ENCODE measurements at places on chromosomes 3 and 15.
A peak's percentile ranks its signal among the peaks of the same experiment; 100 is the strongest.

DNA sequence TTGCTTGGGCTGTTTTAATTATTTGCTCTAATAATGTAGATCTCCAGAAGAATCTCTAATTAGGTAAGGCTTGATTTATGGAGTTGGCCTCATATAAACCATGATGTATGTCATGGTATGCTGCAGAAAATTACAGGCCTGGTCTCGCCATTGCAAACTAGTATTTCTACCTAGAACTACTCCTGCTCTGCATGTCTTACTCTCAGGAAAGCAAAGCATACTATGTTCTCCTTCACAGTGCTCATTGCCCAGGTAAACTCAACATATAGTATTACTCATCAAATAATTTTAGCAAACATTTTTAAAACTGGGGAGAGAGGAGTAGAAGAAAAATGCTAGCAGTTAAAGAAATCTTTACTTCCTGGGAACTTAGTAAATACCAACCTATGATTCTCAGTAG, 90.7 kb downstream of the FILIP1L start:
- no peak for DNase-seq

GRCh38 chr3:68757157-68757556, 175.2 kb downstream of the TAFA4 start:
- DNase-seq: no peak

DNA sequence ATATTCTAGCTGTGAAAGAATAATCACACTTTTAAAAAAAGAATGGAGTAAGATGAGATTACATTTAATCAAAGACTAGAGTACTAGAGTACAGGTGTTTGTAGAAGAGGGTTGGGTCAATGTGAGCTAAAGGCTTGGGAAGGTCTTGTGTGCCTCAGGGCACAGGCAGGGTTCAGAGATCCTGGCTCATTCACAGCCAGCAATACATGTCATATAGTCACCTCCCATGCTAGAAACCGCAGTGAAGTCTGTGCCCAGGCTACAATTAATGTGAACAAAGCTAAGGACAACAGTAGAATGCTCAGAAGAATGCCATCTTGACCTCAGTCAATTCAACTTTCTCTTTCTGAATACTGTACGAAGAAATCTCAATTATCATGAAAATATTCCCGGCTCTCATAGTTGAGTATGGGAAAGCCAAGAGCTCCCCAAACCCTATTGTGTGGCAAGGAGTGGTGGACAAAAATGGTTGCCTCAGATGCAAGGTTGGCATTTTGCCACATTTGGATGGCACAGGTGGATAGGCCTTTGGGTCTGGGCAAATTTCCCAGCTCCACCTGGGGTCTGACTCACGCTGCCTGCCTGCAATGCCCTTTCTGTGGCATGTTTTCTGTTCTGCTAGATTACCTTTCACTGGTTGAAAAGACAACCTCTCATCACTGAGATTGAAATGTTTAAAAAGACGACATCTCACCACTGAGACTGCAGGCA, 70.2 kb downstream of the NMD3 start:
- no peak for DNase-seq

DNA sequence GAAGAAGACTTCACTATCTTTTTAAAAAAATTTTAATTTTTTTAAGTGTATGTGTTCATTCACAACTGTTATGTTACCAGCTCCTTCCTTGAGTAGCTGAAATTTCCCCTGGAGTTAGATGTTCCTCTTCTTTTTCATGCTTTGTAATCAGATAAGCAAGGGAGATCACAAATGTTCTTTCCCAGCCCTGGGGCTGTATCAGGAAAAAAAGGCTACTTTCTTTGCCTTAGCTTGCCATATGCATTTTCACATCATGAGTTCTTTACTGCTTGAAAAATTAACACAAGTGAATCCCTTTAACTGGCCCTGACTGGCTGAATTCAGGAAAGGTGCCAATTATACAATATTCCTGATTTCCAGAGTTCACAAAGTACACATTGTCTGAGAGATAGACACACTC, 353.2 kb upstream of the ATP11B start:
- DNase-seq: no peak

GRCh38 chr3:171163101-171164066, 136.9 kb upstream of the SLC2A2 start:
- DNase-seq: peak; percentile 56

DNA sequence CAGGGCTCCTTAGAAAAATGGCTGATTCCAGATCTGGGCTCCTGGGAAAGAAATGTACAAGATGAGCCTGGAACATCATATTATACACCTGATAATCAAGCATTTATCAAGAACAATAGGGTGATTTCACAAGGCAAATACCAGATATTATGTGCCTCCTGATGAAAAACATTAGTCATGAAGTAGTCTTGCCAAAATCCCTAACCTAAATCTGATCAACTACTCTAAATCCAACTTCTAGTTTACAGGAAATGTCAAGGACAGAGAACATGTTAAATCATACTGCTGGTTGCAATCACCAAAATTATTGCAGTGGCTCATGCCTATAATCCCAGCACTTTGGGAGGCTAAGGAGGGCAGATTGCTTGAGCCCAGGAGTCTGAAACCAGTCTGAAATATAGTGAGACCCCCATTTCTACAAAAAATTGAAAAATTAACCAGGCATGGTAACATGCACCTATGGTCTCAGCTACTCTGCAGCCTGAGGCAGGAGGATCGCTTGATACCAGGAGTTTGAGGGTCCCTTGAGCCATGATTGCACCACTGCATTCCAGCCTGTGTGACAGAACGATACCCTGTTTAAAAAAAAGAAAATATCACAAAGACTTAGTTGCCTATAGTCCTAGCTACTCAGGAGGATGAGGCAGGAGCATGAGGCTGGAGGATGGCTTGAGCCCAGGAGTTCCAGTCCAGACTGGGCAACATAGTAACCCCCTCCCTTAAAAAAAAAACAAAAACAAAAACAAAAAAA, 34.9 kb upstream of the ATP13A3 start:
- no peak for DNase-seq

- DNase-seq: no peak
These were observed 331.4 kb downstream of the ROBO1 start for GRCh38 chr3:79436387-79436786.

GRCh38 chr3:182608832-182609231, 184.5 kb upstream of the ATP11B start:
- DNase-seq: no peak

- no peak for DNase-seq
These were observed 207.7 kb downstream of the PCCB start for GRCh38 chr3:136457793-136458192.

DNA sequence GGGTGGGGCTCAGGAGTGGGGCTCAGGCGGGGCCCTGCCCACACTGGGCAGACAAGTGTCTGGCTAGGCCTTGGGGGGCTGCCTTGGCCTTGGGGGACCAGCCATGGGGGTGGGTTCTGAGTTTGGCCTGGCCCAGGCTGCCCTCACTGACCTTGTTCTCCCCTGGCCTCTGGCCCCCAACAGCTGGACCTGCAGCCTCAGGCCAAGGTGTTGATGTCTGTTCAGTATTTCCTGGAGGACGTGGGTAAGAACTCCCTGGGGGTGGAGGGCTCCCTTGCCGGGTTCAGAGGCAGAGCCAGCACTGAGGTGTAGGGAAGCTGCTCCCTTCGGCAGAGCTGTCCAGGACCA, 20.0 kb downstream of the PRKCD start:
- no peak for DNase-seq

DNA sequence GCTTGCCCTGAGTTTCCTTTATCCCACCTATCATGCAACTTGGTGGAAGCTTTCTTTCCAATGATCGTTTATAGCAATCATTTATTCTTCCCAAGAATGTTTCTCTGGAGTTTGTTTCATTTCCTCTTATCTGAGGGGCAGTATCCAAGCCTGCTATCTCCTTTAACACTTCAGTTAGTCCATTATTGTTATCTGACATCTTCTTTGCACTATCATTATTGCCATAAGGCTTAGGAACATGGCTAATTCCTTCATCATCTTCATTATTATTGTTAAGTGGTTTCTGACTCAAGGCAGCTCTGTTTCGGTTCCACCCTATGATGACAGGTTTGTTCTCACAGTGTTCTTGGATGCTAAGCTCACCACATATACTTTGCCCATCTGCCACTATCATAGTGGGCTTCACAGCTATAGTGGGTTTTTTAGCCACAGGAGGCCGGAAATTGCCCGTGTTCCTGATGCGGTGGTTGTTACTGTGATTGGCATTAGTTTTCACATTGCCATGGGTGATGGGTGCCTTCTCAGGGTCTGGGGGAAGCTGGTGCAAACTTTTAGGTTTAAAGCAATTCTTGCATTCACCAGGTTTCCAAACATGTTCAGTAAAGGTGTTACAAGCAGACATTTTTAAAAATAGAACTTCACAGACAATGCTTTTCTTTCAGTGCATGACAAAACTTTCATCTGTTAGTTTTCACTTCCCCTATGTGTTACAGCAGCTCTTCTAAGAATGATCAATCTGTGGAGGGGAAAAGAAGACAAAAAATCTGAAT, 110.6 kb upstream of the TSPAN3 start:
- DNase-seq: no peak

DNA sequence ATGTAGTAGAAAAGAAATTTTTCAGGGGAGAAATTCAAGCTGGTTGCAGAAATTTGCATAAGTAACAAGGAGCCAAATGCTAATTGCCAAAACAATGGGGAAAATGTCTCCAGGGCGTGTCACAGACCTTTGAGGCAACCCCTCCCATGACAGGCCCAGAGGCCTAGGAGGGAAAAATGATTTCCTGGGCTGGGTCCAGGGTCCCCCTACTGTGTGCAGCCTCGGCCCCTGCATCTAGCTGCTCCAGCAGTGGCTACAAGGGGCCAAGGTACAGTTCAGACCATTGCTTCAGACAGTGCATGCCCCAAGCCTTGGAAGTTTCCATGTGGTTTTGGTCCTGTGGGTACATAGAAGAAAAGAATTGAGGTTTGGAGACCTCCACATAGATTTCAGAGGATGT, 70.7 kb downstream of the ZPLD1 start:
- no peak for DNase-seq

GRCh38 chr3:177379045-177379444, 181.8 kb upstream of the TBL1XR1 start:
- no peak for DNase-seq

DNA sequence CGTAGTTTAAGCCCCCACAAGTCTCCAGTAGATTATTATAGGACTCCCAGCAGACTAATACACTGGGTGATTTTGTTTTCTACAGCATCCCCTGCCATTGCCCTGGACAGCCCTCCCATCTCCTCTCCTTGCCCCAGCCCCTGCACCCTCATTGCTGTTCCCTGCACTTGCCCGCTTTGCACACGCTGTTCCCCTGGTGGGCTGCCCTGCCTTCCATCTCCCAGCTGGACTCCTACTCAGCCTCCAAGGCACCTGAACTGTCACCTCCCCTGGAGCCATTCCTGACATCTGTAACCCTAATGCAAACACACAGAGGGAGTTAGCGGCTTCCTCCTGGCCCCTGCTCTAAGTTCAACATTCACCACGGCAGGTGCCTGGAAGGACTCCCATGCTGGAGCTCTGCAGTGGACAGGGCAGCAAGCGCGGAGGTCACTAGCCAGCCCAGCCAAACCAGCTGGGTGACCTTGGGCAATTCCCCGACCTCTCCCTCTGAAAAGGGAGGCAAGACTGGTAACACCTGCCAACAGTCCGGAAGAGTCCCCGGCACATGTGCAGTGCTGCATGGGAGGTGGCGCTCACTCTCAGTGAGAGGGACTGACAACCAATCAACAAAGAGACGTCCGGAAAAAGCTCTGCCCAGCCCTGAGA, 38.8 kb upstream of the IQSEC1 start:
- no peak for DNase-seq

GRCh38 chr15:71218272-71218805, 103.1 kb downstream of the THSD4 start:
- DNase-seq: no peak

GRCh38 chr3:11086856-11087255, 67.4 kb upstream of the HRH1 start:
- no peak for DNase-seq

DNA sequence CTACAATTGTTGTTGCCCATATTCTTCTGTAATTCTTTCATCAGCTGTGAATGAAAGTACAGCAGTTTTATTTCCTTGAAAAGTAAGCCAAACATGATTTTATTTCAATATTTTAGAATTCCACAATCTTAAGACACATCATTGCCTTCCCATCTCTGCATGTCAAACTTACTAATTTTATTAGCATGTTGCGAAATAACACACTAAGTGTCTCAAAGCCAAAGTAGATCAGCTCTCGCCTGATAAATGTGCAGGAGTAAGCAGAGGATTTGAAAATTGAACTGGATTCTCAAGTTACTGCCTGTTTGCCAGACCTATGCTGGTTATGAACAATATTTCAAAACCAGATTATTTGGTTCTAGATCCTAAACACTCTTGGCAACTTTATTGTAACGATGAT, 25.7 kb downstream of the TGFBR2 start:
- no peak for DNase-seq

DNA sequence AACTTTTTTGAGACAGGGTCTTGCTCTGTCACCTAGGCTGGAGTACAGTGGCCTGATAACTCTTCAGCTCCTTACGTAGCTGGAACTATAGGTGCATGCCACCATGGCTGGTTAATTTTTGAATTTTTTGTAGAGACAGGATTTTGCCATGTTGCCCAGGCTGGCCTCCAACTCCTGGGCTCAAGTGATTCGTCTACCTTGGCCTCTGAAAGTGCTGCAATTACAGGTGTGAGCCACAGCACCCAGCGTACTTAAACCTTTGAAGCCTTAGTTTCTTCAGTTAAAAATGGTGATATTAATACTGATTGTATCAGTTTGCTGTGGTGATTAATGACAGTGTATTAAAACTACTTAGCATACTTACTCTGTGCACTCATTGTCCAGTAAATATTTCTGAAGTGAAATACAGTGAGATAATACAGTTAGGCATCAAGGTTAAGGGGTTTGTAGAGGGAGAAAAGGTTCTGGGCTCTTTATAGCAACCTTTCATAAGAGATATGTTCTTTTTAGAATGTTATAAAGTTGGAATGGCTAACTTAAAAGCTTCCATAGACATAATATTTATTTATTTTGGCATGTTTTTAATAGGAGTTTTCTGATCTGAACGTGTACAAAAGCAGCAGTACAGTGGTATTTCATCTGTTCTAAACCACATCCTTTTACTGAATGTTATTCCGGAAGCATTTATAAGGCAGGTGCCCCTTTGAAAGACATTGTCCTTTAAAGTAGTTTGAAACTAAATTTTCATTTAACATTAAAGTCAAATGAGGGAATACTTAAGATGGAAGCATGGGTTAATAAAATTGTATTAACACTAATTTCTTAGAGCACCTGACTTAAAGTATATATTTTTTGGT, 23.6 kb downstream of the NCK1 start:
- no peak for DNase-seq

Measured in K562 (cell line).